HT1080 (cell line): ENCODE measurements at places on chromosomes 4 and X. TPM values are rescaled to one million over a fixed set of nuclear protein-coding genes. Genes with fewer than 3 reads are reported as not detected.

The CWH43 gene
- not detected in 2 replicates for total RNA-seq

The ZNF711 gene
- total RNA-seq: 0.13 and 0.16 TPM in 2 replicates

The LRIT3 gene
- total RNA-seq: not detected in 2 replicates

The RS1 gene
- total RNA-seq: not detected in 2 replicates

The ZNF182 gene
- 1.9 and 3.1 TPM in 2 replicates for total RNA-seq

- peak; percentile 72 for DNase-seq
Observed at GRCh38 chrX:15043538-15043937, 170.3 kb downstream of the MOSPD2 start.

DNA sequence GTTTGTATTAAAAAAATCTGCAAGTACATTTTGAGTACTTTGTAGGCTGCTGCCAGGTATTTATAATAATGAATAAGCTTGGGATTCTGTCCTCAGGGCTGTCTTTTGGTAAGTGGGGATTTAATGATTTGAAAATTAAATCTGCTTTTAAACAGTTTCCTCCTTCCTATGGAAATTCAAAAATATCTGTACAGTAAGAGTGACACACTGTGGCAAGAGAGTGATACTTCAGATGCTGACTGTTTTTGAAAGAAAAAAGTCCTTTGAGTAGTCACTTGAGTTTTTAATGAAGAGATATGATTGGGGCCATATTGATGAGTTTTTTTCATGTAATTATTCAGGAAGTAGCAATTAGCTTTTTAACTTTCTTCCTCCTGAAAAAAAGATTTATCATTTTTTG, 49.2 kb downstream of the SMARCAD1 start:
- no peak for DNase-seq

GRCh38 chrX:155334486-155335336, at the start of gene CLIC2:
TSS of gene CLIC2 (minus strand) at chrX:155334614. CDS start at chrX:155334427, 187 bp downstream.
- peak; percentile 80 for DNase-seq

DNA sequence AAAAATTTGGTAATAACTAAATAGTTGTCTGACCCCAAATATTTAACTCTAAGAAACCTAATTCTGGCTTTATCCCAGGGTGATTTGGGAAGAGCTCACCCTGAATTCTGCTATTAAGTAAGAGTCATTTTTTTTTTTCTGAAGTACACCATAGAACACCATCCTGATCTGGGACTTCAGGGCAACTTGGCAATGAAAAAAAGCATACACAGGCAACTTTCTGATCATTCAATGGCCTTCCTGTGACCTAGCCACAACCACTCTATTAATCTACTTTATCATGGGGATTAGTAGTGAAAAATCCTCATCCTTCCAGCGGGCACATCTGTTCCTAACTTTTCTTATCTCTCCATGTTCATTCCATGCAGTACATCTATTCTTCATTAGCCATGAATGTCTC, 333.2 kb upstream of the MAD2L1 start:
- DNase-seq: no peak

GRCh38 chr4:46945062-46945461, 36.0 kb upstream of the COX7B2 start:
- no peak for DNase-seq
